ENCODE measurements at places on chromosomes 2 and 18.

DNA sequence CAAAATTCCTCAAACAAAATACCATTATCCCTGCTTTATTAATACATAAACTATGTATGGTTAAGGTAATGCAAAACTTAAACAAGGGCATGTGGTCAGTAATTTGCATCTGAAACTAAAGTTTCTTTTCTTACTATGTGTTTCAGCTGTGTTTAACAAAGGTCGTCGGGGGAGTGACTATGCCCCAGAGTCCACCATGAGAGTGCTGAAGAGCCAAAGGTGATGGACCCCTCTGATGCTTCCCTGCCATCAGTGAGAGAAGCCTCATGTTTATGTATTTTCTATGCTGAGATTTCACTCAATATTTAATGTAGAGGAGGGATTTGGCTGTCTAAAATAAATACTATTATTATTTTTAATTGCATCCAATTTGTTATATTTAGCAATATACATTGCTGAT, 707.2 kb upstream of the REG3G start:
- no peak for DNase-seq

DNA sequence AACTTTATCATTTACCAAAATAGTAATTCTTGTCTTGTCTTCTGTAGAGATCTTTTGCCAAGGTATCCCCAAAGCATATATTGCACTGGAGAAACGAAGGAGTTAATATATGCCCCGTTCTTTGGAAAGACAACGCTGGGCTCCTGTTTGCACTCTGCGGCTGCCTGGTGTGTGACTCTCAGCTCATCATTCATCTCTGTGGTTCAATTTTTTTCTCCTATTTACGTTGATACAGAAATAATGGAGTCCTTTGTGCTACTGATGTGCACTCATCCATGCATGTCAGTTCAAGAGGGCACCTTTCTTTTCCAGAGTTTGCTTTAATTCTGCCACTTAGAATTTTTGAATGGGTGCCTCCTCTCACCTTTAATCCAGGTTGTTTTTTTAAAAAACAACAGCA, 655.5 kb downstream of the DCDC2C start:
- no peak for DNase-seq

- peak; percentile 44 for DNase-seq
Measured at GRCh38 chr2:70070542-70071268, 16.6 kb upstream of the PCBP1 start.

DNA sequence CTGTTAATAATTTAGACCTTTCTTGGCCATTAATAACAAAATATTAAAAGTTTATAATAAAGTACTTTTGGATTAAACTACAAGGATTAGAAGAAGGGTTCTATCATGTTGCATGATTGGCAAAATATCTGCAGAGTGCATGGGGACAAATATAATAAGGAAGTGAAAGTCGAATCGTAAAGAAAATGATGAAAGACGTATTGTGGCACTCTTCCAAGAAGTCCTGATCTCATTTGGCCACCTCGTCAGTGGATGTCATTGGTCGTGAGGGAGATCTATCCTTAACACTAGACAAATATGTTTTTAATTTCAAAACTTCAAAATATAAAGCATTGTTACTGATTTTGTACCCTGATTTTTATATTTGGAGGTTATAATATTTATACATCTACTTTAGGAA, 197.7 kb upstream of the STON1 start:
- no peak for DNase-seq

- no peak for DNase-seq
Measured at GRCh38 chr2:223197046-223197445, 145.1 kb downstream of the KCNE4 start.

- DNase-seq, result no peak
Measured at GRCh38 chr2:63121055-63121834, 70.6 kb downstream of the OTX1 start.

DNA sequence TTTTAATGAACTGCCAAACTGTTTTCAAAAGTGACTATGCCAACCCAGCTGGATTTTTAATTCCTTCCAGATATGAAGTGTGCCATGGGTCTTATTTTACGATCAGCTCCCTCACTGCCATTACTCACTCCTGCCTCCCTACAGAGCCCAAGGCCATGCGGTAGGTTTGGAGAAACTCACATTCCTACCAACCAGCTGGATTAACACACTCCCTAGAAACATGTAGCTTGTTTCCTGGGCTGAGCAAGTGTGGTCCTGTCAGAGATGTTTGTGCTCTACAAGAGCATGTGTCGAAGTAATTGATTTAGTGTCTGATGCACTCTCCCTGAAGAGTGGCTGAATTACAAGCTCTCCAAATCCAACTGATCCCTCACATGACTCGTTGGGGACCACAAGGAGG, 82.5 kb downstream of the SPP2 start:
- no peak for DNase-seq

DNA sequence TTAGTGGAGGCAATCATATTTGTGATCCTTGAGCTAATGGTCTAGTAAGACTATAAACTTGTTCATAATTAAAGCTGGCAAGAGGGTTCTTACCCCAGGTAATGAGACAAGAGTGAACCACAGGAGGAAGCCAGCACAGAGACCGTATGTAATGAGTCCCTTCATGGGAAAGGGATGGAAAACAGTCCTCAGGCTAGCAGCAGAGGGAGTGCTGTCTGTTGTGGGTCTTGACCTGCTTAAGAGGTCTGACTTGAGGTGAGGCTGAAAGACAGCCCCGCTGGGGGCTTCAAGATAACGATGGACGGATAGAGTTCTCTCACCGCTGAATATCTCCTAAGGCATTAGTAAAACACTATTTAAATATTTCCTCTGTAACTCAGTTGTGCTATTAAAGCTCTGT, 16.2 kb upstream of the POLE4 start:
- DNase-seq, result no peak

GRCh38 chr2:42102591-42103450, 55.0 kb downstream of the PKDCC start:
- peak; percentile 32 for DNase-seq

- DNase-seq, result no peak
Measured at GRCh38 chr2:111057045-111057444, 63.7 kb upstream of the BCL2L11 start.

- no peak for DNase-seq
Measured at GRCh38 chr18:63382843-63383242, 15.8 kb upstream of the KDSR start.

GRCh38 chr2:10372203-10372861, 69.6 kb downstream of the HPCAL1 start:
- no peak for DNase-seq

- DNase-seq, result no peak
Measured at GRCh38 chr2:239818086-239818485, 207.1 kb downstream of the NDUFA10 start.

- DNase-seq, result no peak
Measured at GRCh38 chr2:233021771-233022170, 8.7 kb upstream of the NGEF start.

- no peak for DNase-seq
Measured at GRCh38 chr2:222311319-222311977, 12.7 kb upstream of the PAX3 start.

- DNase-seq, result no peak
Measured at GRCh38 chr2:16167870-16168426, 227.6 kb downstream of the MYCN start.

DNA sequence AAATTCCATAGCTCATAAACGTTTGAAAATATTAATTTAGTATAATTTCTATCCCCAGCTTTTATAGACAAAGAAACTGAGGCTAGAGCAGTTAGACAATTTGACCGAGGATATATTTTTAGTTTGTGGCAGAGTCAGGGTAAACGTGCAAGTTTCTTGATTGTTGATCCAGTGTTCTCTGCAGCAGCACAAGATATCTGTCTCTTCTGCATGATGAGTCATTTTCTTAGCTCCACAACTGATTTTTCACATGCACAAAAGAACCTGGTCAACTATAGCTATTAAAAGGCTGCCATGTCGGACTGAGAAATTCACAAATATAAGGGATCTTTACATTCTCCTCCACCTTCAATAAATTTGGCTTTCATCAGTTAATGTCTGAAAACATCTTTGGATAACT, 143.4 kb upstream of the CYP26B1 start:
- DNase-seq, result no peak

- no peak for DNase-seq
Measured at GRCh38 chr18:77005651-77006195, 126.9 kb downstream of the MBP start.

DNA sequence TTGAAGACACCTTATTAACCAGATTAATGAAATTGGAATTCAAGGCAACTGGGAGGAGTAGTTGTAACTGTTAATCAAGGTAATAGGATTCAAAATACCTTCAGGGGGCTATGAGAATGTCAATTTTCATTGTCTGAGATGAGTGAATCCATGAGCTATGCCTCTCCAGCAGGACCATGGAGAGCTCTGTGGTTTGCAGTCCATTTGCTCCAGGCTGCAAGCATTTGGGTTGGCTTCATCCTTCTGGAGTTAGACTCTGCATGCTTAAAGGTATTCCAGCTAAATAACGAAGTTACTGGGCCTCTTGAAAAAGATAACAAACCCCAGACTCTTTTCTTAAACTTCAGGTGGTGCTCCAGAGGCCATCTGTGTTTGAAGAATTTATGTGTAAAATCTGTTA, 207.1 kb upstream of the SLC8A1 start:
- no peak for DNase-seq

GRCh38 chr2:86017901-86018896, 87.5 kb downstream of the POLR1A start:
- no peak for DNase-seq

- no peak for DNase-seq
Measured at GRCh38 chr2:24088821-24089359, 4.3 kb upstream of the TP53I3 start.

DNA sequence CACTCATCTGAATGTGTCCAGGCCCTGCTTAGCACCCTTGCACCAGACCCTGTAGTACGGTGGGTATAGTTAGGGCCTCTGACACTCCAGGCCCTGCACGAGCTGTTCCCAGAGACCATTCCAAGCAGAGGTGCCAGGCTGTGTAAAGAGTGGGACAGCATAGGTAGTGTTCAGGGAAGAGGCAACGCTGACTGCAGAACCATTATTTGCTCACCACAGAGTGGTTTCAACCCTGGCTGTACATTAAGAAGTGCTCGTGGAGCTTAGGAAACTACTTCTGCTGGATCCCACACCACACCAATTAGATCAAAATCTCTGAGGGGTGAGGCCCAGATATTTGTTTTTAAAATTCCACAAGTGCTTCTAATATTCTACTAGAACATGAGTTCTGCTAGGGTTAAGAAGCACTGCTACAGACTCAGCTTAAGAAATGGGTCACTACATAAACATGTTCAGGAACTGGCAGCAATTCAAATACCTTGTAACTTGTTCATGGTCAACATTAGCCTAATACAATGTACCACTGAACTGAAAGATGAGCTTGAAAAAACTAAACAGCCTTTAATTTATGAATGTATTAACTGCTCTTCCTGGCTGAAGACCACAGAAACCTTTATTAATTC, 183.0 kb downstream of the MYO5B start:
- no peak for DNase-seq

DNA sequence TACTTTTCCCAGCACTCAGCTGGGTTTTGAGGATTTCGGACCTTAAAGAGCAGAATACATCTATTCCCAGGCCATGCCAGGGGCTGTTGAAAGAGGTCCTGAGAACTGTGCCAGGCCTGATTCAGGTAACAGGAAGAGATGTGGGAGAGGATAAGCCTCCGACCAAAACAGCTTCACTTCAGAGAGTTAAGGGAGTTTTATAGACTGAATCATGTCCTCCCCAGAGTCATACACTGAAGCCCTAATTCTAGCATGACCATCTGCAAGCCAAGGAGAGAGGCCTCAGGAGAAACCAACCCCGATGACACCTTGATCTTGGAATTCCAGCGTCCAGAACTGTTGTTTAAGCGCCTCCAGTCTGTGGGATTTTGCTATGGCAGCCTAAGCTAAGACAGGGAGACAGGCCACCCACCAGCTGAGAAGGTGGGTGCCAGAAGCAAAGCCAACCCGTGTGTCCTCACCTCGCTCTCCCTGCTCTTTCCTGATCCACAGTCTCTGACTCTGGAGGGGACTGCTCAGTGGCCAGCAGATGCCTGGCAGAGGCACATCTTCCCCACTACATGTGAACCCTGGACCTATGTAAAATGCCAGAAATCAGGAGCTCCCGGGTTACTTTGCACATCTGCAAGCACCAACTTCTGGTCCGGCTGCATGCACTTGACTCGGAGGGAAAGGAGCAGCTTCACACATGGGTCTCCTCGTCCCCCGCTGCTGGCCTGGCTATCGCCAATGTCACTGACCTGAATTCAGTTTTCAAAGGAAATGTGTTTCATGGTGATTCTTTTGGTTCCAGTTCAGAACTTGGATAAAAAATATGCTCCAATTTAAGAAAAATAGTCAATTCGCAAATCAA, 116.8 kb upstream of the EPC2 start:
- DNase-seq, result no peak

GRCh38 chr2:86311879-86312278, 25.5 kb downstream of the REEP1 start:
- no peak for DNase-seq

DNA sequence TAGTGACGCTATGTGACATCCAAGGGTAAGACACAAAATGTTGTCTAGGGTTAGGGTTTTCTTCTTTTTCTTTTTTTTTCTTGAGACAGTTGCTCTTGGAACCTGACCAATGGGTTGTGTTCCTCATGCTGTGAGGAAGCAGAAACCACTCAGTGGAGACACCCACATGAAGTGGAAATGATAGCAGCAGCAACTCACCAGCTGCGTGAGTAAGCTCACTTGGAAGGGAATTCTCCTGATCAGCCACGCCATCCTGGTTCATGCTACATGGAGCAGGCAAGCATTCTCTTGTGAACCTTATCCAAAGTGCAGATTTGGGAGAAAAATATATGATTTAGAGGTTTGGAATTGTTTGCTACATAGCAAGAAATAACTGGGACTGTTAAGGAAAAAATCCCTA, 863.7 kb downstream of the EPHA4 start:
- no peak for DNase-seq

DNA sequence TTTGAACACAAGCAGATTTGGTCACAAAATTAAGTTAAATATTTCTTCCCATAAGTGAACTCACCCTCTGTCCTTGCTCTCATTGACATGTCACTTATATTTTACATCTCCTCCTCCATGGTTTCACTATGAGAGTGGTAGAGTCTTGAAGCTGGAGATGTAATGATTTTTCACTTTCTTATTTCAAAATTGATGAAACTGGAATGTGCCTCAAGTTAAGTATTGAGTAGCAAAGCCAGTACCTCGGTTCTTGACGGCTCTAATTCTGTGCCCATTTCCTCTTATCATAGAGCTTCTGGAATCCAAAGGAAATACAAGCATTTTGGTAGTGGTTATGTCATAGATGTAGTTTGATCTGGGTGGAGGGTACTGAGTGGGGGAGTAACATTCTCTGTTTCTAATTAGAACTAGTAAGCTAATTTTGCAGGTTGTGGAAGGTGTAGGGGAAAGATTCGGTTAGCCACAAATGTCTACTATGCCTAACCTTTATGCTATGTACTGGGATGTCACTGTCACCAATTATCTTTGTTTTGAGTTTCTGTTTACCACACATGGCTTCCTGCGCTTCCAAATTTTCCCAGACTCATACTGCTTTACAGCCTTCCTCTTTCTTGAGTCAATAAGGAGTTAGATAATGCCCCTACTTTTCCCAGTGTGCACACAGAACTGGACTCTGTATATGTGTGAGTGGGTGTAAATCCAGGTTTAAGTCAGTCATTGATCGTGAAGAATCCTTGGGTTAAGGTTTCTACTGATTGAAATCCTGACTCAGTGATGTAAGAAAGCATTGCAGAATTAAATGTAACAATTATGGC, 96.8 kb downstream of the DIS3L2 start:
- DNase-seq, result no peak

Measured in effector CD4-positive, alpha-beta T cell (primary cell).